ENCODE measurements at places on chromosomes 7 and 10. TPM values are rescaled to one million over a fixed set of nuclear protein-coding genes. Genes with fewer than 3 reads are reported as not detected.

Gene GATA3
- 4.9 TPM for total RNA-seq

Gene PDE6C
- not detected for total RNA-seq

Gene CLCN1
- not detected for total RNA-seq

Gene MYH16
- 0.39 TPM for total RNA-seq

Gene FRMD4A
- total RNA-seq = 2.6 TPM

Gene CALD1
- 149 TPM for total RNA-seq

Gene PGAM2
- total RNA-seq = not detected

Gene GRID2IP
- total RNA-seq = not detected

Gene TBXAS1
- 15.8 TPM for total RNA-seq

Gene NCF1
- total RNA-seq = 0.17 TPM

Gene OR2A25
- not detected for total RNA-seq

Gene SERPINE1
- 1,778 TPM for total RNA-seq

Gene TSPAN14
- 140 TPM for total RNA-seq

Gene ANXA8
- total RNA-seq = 35.1 TPM

Gene ABCB1
- 0.02 TPM for total RNA-seq

Measured in A549 treated with Hydrocortisone at 1 μM for 4 hours (cell line).